LNCaP clone FGC (cell line): ENCODE measurements at places on chromosomes 5 and 9.

DNA sequence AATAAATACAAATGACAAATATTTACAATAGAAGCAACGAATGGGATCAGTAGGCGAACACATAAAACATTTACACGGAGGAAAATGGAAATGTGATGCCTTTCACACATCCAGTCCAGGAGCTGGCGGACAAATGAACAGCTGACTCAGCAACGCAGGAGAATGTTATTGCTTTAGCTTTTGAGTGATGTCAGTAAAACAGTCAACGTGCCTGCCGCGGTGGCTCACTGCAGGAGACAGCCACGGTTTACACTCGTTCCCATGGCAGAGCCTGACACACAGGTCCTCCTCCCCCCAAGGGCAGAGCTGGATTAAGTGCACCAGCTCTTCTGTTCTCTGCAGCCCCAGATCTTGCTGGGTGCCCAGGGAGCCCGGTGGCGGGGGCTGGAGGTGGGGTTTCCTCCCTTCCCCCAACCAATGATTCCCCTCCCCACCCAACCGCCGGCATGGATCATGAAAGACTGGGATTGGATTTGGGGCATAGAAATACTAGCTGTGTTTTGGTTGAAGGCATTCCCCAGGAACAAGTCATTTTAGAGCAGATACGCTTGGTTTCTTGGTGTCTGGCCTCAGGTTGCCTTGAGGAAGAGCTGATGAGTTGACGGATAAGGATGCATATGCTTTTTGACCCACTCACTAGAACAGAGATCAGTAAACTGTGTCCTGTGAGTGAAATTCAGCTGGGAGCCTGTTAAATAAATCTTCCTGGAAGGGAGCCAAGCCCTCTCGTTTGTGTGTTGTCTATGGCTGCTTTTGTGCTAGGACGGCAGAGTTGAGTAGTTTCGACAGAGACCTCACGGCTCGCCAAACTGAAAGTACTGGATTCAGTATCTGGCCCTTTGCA lies 12.5 kb downstream of the STC2 start:
- peak; percentile 96 for DNase-seq

DNA sequence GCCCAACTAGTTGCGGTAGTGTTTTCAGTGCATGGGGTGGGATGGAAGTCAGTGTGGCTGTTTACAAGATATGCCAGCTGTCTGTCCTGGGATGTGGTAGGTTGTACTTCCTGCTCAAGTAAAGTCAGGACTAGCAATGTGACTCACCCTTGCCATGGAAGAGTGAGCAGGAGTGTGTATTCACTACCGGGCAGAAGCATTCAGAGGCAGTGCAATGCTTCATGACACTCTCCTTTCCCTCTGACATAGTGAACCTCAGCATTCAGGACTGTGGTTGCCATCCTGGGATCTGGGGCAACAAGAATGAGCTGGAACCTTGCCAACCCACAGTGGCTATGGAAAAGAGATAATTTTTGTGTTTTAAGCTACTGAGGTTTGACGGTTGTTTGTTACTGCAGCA lies 68.9 kb downstream of the BOD1 start:
- no peak for DNase-seq

DNA sequence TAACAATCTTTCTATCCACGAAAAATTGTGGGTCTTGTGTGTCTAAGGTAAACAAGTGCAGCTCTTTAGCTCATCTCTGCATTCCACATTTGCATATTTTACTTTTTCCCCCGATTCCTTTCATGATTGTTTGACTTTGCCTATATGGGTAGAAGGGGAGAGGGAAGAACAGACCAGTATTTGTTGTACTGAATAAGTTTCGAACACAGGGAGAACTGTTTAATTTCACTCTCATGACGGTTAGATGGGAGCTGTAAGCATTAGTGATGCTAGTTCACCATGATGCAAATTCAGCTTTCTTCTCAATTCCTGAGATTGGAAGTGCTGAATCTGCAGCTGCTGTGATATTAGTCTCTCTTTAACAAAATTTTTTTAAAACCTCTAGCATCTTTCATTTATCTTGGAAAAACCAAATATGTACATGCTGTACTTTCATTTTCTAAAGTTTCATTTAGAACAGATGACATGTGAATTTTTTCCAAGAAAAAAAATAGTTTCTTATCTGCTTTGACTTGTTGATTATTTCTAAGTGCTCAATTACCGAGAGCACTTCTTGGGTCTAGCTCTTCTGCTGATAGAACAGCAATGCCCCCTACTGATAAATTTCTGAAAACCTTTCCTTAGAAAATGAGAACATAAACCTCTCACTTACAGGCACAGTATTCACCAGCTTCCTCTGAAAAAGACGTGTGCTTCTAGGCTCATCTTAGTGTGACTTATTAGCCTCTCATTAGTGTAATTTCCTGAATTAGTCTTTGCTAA lies 149.5 kb downstream of the BAAT start:
- peak; percentile 18 for DNase-seq

DNA sequence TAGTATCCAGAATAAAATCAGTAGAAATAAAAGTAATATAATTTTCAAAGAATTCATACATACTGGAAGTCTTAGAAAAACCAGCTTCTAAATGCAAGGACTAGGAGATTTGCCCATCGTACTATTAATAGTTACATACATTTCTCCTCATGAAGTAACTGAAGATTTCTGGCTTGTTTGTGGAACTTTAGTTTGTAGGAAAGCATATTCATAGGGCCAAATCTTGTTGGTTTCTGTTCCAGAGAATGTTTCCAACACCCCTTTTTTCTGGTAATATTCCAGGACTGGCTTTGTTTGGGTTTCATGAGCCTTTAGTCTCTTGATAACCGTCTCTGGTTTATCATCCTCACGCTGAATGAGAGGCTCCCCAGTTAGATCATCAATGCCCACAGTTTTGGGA lies 66.3 kb upstream of the TJP2 start:
- no peak for DNase-seq

GRCh38 chr5:126816649-126817048 lies 39.7 kb downstream of the LMNB1 start:
- DNase-seq: no peak

GRCh38 chr9:132185073-132186009 lies 23.5 kb downstream of the NTNG2 start:
- no peak for DNase-seq

DNA sequence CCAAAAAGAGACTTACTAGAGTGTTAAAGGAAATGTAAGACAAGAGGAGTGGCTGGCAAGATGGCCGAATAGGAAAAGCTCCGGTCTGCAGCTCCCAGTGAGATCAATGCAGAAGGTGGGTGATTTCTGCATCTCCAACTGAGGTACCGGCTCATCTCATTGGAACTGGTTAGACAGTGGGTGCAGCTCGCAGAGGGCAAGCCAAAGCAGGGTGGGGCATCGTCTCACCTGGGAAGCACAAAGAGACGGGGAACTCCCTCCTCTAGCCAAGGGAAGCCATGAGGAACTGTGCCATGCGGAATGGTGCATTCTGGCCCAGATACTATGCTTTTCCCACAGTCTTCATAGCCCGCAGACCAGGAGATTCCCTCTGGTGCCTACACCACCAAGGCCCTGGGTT lies 308.7 kb downstream of the AGTPBP1 start:
- no peak for DNase-seq

GRCh38 chr5:120778491-120779484 lies 314.7 kb downstream of the PRR16 start:
- no peak for DNase-seq

- no peak for DNase-seq
Measured at GRCh38 chr5:79378510-79379186, 135.3 kb downstream of the HOMER1 start.

DNA sequence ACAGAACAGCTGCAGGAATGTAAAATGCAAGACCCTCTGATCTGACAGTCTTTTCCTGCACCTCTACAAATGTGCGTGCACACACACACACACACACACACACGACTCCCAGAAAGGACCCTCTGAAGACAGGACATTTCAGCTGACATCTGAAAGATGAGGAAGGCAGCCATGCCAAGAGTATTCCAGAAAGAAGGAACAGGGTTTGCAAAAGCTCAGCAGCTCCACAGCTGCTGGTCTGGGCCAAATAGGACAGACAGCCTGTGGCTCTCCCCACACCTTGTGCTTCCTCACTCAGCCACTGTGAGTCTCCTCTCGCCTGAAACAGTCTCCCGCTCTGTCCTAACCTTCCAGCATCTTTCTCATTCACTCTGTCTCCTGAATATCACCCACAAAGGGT lies 189.0 kb downstream of the PALM2AKAP2 start:
- no peak for DNase-seq

GRCh38 chr5:125154301-125155110 lies 408.1 kb upstream of the ZNF608 start:
- no peak for DNase-seq

DNA sequence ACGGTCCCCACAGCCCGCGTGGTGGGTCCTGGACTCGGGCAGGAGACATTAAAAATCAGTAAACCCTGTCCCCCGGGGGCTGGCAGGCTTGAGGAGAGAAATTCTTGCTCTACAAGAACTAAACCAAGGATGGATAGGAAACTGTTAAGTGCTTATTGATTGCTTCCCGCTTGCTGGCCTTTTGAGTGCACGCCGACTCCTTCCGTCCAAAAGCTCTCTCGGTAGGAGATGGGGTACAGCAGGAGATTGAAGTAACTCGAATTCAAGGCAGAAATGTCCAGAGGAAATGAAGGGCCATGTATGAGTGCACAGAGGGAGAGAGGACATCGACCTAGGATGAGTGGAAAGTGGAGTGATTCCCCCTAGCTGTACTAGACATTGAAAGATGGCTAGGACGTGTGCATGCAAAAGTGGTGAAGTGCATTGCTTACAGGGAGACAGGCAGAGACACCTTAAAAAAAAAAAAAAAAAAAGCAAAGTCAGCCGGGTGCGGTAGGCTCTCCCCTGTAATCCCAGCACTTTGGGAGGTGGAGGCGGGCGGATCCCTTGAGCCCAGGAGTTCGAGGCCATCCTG lies 923 bp downstream of the RECK start:
- DNase-seq: no peak

DNA sequence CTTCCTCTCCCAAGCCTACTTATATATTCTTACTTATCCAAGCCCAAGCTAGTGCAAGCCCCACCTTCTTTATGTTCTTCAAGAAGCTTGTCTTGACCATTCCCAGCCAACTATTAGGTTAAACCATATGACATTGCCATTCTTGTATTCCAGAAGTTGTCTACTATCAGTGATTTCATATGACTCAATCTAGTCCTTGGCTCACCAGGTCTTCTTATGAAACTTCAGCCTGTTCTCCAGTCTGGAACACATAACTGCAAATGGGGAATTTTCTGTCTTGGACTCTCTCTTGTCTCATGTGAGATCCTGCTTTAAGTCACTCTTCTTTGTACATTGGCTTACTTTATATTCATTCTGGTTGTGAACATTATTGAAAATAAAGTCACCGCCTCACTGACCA lies 130.7 kb downstream of the TTLL11 start:
- no peak for DNase-seq

DNA sequence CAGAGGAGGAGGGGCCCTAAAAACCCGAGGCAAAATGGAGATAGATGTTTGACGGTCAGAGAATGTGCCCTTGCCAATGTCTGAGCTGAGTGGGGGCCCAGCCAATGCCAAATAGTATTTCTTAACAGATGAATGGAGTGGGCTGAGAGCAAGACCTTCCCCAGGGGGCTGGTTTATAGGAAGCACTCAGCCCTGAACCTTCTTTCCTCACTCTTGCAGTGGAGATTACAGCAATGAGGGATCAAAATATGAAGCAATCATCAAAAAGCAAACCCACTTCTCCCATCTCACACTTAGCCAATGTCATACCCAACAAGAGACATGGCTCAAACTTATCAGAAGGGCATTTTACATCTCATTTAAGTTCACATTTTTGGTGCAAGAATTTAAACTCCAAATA lies 350.3 kb downstream of the GADD45G start:
- DNase-seq: no peak

DNA sequence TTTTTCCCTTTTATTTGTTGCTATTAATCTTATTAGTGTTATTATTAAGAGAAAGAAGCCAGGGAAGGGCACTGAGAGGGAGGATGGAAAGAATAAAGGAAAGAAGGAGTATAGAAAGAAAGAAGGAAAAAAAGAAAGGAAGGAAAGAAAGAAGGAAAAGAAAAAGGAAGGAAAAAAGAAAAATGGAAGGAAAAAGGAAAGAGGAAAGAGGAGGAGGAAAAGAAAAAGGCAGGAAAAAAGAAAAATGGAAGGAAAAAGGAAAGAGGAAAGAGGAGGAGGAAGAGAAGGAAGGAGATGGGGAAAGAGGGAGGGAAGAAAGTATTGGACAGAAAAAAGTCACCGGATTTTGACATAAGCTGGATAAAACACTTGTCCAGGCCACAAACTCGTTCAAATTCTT lies 47.8 kb downstream of the ANXA1 start:
- DNase-seq: no peak

DNA sequence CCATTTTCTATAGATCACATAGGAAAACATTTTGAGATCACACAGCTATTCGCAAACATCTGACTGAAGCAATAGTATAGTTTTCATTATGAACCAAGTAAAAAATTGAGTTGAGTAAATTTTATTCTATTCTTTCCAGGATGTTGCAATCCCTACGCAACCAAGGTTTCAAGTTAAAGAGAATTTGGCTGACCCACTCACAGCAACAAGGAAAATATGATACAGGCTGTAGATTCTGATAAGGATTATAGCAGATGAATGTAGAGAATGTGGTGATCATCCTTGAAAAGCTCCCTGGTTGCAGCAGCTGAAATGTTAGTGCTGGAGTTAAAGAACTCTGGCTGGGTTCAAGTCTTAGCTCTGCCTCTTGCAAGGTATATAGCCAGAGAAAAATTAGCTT lies 4.7 kb downstream of the ABCA1 start:
- no peak for DNase-seq

DNA sequence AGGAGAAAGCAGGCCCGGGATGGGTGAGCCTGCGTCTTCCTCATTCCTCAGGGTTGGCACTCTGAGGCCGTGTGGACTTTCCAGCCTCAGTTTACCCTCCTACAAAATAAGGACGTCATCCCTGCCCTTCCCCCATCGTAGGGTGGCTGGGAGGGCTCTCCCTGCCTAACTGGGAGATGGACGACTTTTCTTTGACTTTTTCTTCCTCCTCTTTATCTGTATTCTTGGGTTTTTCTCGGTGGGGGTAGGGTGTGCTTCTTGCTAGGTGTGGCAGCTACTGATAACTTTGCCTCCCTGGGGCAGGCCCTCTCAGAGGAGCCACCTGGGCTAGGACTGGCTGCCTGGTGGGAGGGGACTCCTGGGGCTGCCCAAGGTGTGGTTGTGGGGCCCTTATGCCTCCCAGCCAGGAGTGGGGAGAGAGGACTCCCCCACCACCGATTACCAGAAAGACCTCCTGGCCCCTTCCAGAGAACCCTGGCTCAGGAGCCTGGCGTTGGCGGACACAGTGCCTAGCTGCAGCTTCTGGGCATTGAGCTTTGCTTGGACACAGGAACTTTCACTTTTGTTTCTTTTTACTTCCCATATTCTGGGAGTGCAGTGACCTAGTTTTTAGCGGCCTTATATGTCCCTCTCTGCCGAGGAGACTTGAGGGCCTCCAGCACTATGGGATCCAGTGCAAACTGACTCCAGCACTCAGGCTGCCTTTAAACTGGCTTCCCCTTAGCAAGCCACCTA lies 6.1 kb downstream of the GLIPR2 start:
- DNase-seq: no peak
